ENCODE measurements at places on chromosomes 12 and 14.

- DNase-seq: no peak
Observed at GRCh38 chr14:65948302-65948701, 535.8 kb downstream of the FUT8 start.

DNA sequence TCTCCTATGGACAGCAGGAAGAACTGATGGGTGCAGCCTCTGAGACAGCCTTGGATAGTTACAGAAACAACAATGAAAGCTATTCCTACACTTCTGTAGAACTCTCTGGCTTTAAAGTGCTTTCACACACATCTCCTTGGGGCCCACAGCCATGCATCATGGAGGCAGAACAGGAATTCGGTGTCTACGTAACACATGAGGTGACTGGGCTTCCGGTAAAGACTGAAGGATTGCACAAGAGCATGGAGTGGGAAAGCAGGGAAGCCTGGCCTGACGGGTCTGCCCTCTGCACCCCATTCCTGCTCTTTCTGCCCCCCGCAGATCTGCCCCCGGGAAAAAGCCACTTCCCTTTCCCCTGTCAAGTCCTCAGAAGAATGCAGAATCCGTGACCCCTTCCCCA, 82.6 kb downstream of the VWF start:
- DNase-seq: no peak

- DNase-seq: peak; percentile 13
Observed at GRCh38 chr14:24411443-24412389, 12.9 kb downstream of the NYNRIN start.

- no peak for DNase-seq
Observed at GRCh38 chr12:47509398-47509851, 196.4 kb downstream of the RPAP3 start.

DNA sequence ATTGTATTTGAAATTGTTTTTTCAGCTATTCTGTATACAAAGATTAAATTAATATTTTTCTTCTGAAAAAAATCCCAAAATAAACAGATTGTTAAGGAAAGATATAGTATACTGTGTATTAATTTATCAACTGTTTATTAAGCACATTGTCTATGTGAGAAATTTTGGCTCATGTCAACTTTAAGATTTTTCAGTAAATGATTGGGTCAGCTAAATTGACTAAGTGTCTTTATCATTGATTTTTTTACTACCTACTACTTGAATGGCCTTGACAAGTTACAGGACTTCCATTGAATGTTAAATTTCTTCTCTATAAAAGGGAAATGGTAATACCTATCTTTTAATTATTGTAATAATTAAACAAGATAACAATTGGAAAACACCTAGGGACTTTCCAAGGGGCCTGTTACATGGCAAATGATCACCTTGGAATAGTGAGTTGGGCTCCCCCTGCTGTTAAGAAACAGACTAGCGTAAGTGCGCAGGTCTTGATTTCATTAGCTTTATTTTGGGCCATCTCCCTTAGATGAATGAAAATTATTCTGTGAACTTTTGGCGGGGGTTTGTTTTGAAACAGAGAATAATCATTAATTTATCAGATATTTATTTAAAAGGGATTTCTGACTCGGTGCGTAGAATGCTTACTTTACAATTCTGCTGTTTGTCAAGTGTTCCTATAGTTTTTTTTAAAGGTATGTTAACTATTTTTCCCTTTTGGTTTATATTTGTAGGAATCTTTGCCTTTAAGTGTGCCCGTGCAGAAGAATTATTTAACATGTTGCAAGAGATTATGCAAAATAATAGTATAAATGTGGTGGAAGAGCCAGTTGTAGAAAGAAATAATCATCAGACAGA, 14.5 kb upstream of the CCT2 start:
- DNase-seq: peak; percentile 58

- no peak for DNase-seq
Observed at GRCh38 chr12:128961308-128961902, 108.1 kb downstream of the GLT1D1 start.

DNA sequence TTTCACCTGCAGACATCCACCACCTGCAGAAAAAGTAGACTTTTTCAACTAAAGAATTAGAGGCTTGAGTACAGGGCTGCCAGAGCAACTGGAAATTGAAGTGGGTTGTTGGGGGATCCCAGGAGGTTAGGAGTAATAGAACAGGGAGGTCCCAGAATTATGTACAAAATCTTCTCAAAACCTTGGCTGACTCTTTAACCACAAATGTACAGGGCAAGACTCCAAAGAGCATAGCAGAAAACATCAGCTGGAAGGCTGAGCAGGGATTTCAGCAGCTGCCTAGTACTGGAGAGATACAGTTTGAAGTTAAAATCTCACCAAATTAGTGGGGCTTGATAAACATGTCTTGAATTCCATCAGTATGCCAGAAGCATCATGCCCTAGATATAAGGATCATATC, 191.6 kb downstream of the CRADD start:
- DNase-seq: no peak

DNA sequence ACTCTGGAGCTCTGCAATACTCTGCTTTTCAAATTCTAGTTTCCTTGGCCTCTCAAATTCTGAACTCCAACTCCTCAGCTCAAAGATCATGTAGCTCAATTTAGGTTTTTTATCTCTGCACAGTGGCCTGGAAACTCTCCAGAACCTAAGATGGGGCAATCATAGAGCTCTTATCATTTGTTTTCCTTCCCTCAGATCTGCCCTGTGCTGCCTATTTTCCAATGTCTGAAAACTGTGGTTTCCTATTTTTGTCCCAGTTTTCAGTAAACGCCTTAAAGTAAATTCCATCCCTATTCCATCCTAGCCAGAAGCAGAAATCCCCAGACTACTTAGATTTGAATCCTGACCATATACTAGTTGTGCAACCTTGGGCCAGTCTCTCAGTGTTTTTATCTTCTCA, 73.2 kb downstream of the CEP83 start:
- DNase-seq: no peak

GRCh38 chr12:23555825-23556207, 393.7 kb downstream of the SOX5 start:
- no peak for DNase-seq

DNA sequence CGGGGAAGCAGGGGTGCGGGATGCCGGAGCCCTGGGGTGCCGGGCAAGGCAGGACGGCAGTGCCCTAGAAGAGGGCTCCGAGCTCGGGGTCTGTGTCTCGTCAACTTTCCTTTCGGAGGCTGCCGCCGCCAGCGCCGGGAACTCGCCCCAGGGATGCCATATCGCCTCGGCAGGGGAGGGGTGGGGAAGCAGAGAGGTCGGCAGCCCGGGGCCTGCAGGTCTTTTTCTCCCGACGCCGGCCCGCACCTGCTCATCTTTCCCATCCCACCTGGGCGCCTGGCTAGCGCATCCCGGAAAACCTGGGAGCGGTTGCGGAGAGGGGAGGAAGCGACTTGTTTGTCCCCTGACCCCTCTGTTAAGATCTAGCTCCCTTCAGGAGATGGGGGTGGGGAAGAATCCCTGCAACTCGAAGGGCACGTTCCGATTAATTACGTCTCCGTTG, 547 bp downstream of the CNTN1 start:
- DNase-seq: no peak

Data from CD4-positive, alpha-beta T cell treated with Interleukin-6 at 100 ng/mL for 8 hours (primary cell).